ENCODE measurements at places on chromosomes 11 and 22. TPM values are rescaled to one million over a fixed set of nuclear protein-coding genes. Genes with fewer than 3 reads are reported as not detected.

DNA sequence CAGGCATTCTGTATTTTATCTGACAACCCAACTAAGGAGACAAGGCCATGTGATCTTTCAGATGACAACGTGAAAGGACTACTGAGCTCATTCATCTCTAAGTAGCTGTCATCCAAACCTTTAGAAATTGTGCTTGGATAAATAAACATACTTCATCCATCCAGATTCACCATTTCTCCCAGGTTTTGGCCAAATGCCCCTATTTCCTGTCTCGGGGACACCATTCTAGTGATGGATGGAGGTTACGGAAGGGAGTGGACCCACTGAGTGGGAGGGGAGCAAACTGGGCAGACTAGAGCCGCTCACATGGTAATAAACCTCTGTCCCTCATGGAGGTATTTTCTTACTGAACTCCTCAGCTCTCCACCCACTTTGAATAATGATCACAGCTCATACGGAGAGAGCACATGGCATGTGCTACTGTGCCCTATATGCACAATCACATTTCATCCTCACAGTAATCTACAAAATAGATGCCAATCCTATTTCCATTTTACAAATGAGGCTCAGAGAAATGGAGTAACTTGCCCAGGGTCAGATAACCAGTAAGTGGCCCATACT is 114.4 kb downstream of the SLC1A2 start:
- DNase-seq: no peak

The EFEMP2 gene
- polyA plus RNA-seq: 119 TPM

DNA sequence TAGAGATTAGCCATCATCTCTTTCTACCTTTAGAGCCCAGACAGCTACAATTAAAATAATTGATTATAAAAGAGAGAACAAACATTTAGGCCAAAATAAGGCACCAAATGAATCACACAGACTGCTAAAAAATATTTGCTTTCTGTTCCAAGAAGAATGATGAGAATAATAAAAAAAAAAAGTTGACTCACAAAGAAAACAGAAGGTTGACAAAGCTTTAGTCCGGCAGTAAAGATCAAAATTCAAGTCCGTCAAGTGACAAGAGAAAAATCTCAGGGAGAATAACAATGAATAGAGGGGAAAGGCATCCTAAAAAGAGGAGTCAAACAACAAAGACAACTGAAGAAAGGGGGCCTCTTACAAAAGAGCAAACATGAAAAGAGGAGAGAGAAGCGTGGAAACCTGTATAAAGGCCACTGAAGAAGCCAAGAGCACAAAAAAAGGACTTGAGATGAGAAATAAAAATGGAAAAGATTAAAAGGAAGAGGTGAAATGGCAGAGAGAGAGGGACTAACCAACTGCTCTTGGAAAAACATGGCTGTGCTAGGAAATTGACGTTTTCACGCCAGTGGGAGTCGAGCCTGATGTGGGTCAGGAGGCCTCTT is 910.2 kb downstream of the OPCML start:
- no peak for DNase-seq

DNA sequence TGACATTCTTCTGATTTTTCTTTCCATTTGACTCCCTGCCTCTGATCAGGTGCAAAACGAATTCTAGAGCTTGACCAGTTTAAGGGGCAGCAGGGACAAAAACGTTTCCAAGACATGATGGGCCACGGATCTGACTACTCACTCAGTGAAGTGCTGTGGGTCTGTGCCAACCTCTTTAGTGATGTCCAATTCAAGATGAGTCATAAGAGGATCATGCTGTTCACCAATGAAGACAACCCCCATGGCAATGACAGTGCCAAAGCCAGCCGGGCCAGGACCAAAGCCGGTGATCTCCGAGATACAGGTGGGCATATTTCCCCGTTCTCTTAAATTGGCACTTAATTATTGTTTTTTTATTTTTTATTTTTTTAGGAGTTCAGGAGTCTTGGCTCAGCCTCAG is 15.4 kb downstream of the XRCC6 start:
- no peak for DNase-seq

DNA sequence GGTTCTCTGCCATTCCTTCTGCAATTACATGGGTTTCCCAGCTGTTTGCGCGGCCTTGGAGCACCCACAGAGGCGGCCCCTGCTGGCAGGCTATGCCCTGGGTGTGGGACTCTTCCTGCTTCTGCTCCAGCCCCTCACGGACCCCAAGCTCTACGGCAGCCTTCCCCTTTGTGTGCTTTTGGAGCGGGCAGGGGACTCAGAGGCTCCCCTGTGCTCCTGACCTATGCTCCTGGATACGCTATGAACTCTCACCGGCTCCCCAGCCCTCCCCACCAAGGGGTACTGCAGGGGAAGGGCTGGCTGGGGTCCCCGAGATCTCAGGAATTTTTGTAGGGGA is 2.6 kb downstream of the RCE1 start:
- no peak for DNase-seq

- no peak for DNase-seq
These were observed 66.2 kb downstream of the DHCR7 start for GRCh38 chr11:71381781-71382505.

DNA sequence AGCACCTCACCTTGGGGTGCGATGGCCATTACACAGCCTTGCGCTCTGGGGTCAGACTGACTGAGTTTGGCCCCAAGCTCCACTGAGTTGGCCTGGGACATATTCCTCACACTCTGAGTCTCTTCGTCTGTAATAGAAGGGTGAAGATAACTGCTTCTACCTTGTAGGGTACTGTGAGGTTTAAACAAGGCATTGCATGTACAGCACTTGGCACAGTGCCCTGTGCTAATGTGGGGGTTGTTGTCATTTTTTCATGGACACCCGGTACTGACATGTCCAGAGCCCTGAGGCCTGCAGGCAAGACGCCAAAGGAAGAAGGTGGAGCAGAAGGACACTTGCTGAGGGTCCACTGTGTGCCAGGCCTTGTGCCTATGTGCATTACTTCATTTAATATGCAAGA is 50.7 kb downstream of the OTOG start:
- no peak for DNase-seq

- no peak for DNase-seq
These were observed 417.8 kb downstream of the MIAT start for GRCh38 chr22:27075028-27075678.

Data from muscle of back (tissue), 13 donors.